ENCODE measurements at places on chromosomes 12 and 14. TPM values are rescaled to one million over a fixed set of nuclear protein-coding genes. Genes with fewer than 3 reads are reported as not detected.

- H3K27me3 ChIP-seq, result no peaks in the 10 kb centered on the region
- no peak overlapping the region for H3K4me3 ChIP-seq
- no peaks in the 10 kb centered on the region for H3K36me3 ChIP-seq
- H3K27ac ChIP-seq, result no peak overlapping the region
These were observed 82.1 kb upstream of the SSTR1 start for GRCh38 chr14:38125481-38126037.

DNA sequence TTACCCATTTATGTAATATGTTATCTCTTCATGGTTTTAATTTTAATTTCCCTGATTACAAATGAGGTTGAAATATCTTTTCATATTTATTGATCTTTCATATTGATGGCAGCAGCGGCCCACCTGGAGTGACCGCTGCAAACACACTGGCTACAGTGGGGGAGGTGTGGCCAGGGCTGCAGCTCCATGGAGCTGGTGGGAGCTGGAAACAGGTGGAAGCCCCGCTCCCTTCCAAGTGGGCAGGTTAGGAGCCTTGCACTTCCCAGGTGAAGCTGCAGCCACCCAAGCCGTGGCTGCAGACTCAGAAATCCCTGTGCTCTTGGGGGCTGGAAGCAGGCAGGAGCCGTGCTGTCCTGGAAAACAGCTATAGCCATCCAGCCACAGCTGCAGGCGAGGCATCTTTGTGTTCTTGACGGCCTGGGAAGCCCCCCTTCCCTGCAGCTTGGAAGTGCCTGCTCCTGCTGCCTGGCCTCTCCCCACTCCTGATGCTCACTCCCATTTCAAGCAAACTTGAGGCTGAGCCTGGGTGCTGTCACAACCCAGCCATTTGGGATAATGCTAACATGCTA, 201.1 kb downstream of the TMEM117 start:
- no peak for DNase-seq
- H3K4me1 ChIP-seq, result no peaks in the 10 kb centered on the region
- H3K27ac ChIP-seq, result no peak overlapping the region
- no peaks in the 10 kb centered on the region for H3K36me3 ChIP-seq

- no peak for DNase-seq
- H3K4me1 ChIP-seq, result peaks cover 7% of the 10 kb centered on the region
- H3K27ac ChIP-seq, result no peak overlapping the region
- no peak overlapping the region for H3K4me3 ChIP-seq
- no peaks in the 10 kb centered on the region for H3K27me3 ChIP-seq
- no peaks in the 10 kb centered on the region for H3K36me3 ChIP-seq
These were observed 51.2 kb downstream of the TMEM30B start for GRCh38 chr14:61229981-61230380.

DNA sequence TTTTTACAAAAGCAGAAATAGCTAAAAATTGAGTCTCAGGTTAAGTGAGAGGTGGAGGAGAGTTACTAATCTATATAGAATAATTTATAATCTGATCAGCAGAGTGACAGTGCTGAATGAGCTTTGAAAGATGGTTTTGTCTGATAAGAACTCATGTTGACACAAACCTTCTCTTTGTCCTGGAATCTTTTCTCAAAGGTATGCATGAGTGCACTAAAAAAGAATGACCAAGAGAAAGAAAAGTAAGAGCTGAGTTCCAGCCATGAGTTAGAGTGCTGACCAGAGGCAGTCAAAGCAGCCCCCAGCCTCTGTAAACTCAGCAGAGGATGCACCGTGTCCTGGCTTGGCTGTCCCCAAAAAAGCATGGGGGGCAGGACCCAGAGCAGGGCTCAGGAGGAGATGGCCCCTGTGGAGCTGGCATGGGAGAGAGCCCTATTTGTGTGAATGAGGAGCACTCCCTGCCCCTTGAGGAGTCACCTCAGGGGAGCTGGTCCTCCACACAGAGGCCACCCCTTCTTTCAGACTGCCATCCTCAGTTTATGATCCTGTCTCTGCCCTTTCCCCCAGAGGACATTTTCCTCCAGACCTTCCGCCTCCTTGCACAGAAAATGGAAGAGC, 129.8 kb downstream of the SEC23A start:
- no peak overlapping the region for H3K27ac ChIP-seq
- H3K36me3 ChIP-seq, result no peaks in the 10 kb centered on the region
- H3K4me3 ChIP-seq, result no peak overlapping the region
- H3K27me3 ChIP-seq, result no peaks in the 10 kb centered on the region

- no peak overlapping the region for H3K27ac ChIP-seq
- H3K27me3 ChIP-seq, result no peaks in the 10 kb centered on the region
- no peak overlapping the region for H3K4me3 ChIP-seq
- peaks cover 3% of the 10 kb centered on the region for H3K4me1 ChIP-seq
- DNase-seq, result peak; percentile 97
These were observed 16.5 kb upstream of the KRT78 start for GRCh38 chr12:52865090-52865944.

The LRFN5 gene
- under 0.01 TPM for total RNA-seq

The RHOJ gene
- total RNA-seq, result 3.8 TPM

DNA sequence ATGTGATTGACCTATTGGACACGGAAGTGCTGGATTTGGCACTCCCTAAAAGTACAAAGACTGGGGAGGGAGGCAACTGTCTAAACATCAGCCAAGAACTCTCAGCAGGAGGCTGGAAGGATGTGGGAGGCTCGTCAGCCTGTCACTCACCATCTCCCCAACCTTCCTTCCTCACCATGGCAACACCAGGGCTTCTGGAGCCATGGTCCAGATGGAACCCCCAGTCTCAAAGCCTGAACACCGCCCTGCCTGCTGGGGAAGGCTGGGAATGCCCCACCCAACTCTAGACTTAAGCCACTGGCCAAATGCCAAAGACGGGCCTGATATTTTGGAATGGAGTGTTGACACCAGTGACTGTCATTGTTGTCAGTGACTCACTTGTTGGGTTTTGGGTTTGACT, 55.3 kb downstream of the GALNT16 start:
- no peak for DNase-seq
- peaks cover 3% of the 10 kb centered on the region for H3K27me3 ChIP-seq
- H3K27ac ChIP-seq, result no peak overlapping the region
- H3K36me3 ChIP-seq, result no peaks in the 10 kb centered on the region
- no peak overlapping the region for H3K4me3 ChIP-seq

DNA sequence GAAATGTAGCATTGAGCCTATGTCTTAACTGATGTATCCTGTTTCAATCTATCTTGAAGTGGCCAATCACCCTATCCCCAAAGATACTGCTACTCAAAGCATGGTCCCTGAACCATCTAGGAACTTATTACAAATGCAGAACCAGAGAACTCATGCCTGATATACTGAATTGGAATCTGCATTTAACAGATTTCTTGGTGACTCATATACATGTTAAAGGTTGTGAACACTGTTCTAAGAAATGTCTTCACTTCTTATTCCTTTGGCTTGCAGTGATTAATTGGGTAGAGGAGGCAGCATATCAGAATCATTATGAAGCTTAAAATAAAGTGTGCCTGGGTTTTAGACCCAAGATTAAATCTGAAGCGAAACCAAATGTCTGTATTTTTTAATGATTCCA, 795.6 kb downstream of the DIO2 start:
- no peak overlapping the region for H3K27ac ChIP-seq
- no peaks in the 10 kb centered on the region for H3K4me1 ChIP-seq
- no peak overlapping the region for H3K4me3 ChIP-seq
- H3K36me3 ChIP-seq, result no peaks in the 10 kb centered on the region
- no peaks in the 10 kb centered on the region for H3K27me3 ChIP-seq

DNA sequence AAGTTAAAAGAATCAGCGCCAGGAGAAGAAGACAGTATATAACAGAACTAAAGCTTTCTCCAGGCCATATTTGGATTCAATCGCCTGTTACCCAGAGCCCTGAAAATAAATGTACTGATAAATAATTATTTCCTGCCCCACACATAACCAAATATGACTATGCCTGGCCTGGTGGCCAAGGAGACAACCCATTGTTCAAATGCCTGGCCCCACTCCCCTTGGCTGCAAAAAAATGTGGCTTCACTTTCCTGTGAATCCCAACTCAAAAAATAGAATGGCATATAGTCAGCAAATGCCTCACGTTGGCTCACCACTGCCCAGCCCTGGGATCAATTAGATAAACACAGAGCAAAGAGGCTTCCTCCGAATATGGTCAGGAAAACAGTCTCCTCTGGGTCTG, 472.1 kb downstream of the BCL11B start:
- no peaks in the 10 kb centered on the region for H3K27me3 ChIP-seq
- H3K4me1 ChIP-seq, result no peaks in the 10 kb centered on the region

DNA sequence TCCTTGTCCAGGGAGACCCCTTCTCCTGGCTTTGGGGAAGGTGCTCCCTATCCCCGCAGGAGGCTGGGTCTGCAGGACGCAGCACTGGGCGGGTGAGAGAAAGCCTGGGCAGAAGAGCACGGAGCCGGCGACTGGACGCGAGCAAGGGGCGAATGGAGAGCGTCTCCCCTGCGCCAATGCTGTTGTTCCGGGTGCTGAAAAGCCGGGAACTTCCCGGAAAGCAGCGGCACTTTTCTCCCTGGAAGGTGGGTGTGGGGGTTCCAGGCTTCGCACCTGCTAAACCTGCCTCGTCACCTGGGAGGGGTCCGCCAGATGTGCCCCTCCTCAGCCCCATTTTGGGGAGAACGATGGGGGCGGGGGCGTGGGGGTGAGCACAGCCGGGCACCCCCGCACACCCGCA, 417.1 kb upstream of the TMTC1 start:
- no peak overlapping the region for H3K4me3 ChIP-seq
- H3K27ac ChIP-seq, result no peak overlapping the region
- DNase-seq, result peak; percentile 66
- no peaks in the 10 kb centered on the region for H3K4me1 ChIP-seq
- H3K27me3 ChIP-seq, result peaks cover 24% of the 10 kb centered on the region

DNA sequence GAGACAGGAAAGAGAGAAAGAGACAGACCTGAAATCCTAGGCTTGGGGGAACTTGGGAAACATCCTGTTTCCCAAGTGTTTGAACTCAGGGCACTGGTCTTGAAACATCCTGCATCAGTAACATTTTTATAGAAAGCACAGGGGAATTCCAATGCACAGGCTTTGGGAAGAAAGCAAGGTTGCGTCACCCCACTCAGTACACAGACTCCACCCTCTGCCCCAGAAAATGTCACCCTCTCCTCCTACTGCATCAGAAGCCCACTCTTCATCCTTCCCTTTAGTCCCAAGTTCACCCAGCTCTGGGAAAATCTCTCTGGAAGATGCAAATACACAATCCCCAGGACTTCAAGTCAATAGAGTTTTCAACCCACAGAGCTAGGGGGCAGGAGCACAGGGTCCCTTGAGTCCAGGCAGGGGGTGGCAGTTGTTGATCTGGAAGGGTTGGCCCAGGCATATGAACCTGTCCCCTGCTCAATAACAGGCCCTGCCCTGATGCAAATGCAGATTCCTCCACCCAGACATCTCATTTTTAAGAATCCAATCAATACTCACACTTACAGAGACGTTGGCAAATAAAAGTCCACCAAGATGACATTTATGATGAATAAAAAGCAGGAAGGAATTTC, 1.7 kb downstream of the RDH16 start:
- peaks cover 34% of the 10 kb centered on the region for H3K27me3 ChIP-seq
- no peak overlapping the region for H3K4me3 ChIP-seq
- H3K27ac ChIP-seq, result no peak overlapping the region
- no peaks in the 10 kb centered on the region for H3K4me1 ChIP-seq

GRCh38 chr14:70780396-70781075, 28.8 kb downstream of the MAP3K9 start:
- no peak overlapping the region for H3K27ac ChIP-seq
- H3K36me3 ChIP-seq, result no peaks in the 10 kb centered on the region
- peaks cover 9% of the 10 kb centered on the region for H3K27me3 ChIP-seq
- H3K4me3 ChIP-seq, result no peak overlapping the region
- DNase-seq, result no peak

The DHH gene
- total RNA-seq, result not detected

DNA sequence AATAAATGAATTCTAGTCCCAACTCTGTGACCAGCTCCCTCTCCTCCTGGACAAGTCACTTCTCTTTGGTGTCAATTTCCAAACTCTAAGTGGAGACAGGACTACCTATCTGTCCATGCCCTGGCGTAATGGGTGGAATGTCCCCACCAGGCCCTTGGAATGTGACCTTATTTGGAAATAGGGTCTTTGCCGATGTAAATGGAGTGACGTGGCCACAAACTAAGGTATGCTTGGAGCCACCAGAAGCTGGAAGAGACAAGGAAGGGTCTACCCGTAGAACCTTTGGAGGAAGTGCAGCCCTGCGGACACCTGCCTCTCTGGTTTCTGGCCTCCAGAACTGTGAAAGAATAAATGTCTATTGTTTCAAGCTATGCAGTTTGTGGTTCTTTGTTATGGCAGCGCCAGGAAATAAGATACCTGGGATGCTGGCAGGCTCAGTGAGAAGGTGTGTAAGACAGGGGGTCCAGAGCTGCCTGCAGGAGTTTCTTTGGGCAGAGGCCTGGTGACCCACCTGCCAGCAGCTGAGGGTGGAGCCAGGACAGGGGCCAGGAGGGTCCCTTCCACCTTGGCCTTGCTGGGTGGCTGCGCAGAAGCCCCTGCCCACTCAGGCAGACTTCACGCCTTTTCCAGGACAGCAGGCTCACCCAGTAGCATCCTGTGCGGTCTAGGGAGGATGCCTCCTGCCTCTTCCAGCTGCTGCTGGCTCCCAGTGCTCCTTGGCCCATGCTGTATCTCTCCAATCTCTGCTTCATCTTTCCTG, 45.8 kb downstream of the ARL6IP4 start:
- no peak overlapping the region for H3K4me3 ChIP-seq
- no peaks in the 10 kb centered on the region for H3K36me3 ChIP-seq
- peaks cover 9% of the 10 kb centered on the region for H3K4me1 ChIP-seq
- no peak overlapping the region for H3K27ac ChIP-seq
- DNase-seq, result no peak
